ENCODE measurements at places on chromosomes 16 and 17.

DNA sequence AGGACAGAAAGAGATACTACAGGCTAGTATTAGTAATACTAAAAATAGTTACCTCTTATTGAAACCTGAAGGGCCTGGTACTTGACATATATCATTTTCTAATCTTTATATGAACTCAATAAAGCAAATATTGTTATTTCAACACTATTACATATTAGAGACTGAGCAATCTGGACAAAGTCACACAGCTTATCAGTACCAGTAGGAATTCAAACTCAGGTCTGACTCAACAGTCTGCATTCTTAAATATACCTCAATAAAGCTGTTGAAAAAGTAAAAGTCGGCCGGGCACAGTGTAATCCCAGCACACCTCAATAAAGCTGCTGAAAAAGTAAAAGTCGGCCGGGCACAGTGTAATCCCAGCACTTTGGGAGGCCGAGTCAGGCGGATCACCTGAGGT is 67.4 kb downstream of the KANSL1 start:
- no peak for DNase-seq

DNA sequence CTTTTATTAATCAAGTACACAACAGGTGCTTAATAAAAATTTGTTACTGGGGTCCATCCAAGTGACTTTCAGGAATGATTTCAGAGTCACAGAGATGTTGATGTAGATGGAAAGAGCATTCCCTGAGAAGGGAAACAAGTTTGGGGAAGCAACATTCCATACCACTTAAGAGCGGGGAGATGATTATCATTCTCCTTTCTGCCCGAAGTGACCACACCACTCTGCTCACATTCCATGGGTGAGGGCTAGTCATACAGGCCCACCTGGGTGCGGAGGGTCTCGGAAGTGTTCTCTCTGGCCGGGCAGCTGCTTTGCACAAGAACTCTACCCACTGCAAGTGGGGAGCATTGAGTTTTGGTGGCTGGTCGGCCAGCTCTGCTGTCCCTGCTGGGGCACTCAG is 231.4 kb downstream of the SNX29 start:
- DNase-seq, result no peak

- DNase-seq, result no peak
Measured at GRCh38 chr17:66063686-66064085, 128.2 kb downstream of the CEP112 start.

GRCh38 chr16:13139661-13140241 is 238.4 kb downstream of the SHISA9 start:
- no peak for DNase-seq

DNA sequence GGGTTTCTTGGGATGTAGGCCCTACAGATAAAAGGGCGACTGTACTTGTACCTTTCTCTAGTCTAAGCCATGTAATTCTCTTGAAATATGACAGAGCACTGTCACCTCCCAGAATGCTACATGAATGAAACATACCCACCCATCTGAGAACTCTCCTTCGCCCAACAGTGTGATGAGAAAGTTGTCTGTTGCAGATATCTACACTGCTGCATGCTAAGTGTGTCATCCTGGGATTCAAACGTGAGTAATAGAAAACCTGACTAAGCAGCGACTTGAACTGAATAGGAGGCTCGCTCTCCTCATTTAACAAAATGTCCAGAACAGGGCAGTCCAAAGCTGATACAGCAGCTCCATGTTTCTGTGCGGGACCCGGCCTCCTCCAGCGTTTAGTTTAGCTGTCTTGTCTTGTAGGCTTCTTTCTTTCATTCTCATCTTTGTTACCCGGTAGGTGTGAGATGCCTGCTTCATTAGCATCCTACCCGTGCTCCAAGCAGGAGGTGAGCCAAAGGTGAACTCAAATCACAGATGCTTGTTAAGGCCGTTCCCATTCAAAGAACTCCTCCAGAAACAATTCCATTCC is 211.9 kb downstream of the PRKCA start:
- no peak for DNase-seq

DNA sequence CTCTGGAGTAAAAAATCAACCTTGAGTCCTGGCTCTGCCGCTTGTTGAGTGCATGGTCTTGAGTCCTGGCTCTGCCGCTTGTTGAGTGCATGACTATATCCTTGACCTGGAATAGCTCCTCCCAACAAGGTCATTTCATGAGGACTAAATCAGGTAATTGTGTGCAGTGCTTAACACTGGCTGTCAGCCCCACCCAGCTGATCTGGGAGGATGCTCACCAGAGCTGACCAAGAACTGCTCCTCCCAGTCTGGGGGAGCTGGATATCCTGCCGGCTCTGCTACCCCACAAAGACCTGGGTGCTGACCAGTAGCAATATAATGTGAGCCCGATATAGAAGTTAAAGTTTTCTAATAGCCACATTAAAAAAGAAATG is 20.7 kb upstream of the LGALS9 start:
- no peak for DNase-seq

DNA sequence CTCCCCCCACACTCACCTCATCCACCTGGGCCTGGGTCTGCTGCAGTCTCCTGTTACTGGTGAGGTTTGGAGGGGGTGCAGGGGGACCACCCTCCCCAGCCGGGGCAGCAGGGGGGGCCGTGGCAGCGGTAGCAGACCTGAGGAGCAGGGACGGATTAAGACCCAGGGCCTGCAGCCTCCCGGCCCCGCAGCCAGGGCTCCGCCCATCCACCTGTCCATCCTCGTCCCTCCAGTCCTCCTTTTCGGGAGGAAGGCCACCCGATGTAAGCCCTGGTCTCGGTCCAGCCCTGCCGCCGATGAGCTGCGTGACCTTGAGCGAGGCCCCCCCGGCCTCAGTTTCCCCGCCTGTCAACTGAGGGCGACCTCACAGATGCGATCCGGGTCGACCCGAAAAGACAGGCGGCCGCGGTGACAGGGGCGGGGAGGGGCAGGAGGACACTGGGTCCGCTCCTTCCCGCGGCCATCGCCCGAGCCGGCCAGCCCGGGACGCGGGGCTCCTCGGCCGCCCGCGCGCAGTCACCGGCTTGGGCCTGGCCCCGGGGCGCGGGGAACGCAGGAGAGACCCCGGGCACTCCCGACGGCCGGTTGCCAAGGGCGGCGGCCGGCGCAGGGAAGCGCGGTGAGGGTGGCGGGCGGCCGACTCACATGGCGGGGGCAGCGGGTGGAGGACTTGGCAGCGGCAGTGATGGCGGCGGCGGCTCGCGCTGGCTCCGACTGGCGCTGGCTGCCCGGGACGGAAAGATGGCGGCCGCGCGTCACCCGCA is at the start of gene VAMP2:
Gene VAMP2, minus strand, starts transcription at position 716 of the 764 bp plus-strand sequence. Its CDS starts 69 bp downstream, at position 647.
- no peak for DNase-seq

DNA sequence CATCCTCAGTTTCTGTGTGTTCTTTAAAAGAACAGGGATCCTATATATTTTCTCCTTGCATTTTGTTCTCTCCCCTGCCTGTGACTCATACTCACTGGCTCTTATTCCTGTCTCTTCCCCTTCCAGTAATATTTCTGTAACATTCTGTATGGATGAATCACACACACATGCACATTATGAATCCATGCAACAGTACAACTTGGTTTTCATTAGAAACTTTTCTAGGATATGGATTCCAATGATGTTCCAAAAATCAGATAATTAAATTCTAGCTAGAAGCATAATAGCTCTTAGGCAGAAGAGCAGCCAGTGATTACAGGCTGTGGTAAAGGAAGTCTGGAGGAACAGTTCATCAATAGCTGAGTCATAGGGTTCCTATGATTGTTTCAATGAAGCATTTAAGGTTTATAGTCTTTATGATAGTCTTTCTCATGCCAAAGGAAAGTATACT is 119.6 kb upstream of the PMFBP1 start:
- DNase-seq, result peak; percentile 54
